Activated T-helper 1 cell treated with anti-CD3 and anti-CD28 coated beads, Interleukin-12 subunit alpha, Interleukin-12 subunit beta, Interleukin-2, Interleukin-4 antibody, amounts not matched to agents 30 ng/mL and 10 ng/mL and 1 ng/mL, durations not matched to agents 14 hours and 24 hours and 36 hours (primary cell): ENCODE measurements at places on chromosomes 12 and 14. TPM values are rescaled to one million over a fixed set of nuclear protein-coding genes. Genes with fewer than 3 reads are reported as not detected.
A peak's percentile ranks its signal among the peaks of the same experiment; 100 is the strongest.

DNA sequence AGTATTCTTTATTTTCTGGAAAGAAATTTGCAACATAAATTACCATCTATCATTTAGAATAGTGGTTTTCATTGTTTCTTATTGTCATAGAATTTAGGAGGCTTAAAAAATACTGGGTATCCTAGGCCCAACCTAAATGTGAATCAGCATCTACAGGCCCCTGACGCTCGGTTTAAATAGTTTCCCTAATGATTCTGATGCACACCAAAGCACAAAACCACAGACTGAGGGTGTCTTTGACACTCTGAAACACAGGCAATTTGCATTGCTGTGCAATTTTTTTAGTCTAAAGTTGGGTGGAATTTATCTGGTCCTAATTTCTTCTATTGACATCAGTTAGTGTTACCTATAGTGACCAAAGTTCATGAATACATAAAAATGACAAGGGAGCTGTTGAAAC, 87.6 kb upstream of the SSTR1 start:
- no peaks in the 10 kb centered on the region for H3K27me3 ChIP-seq
- H3K4me3 ChIP-seq: no peak overlapping the region
- H3K27ac ChIP-seq: no peak overlapping the region
- no peak for DNase-seq

GRCh38 chr12:109487181-109488050, 10.0 kb downstream of the UBE3B start:
- H3K27ac ChIP-seq: no peak overlapping the region
- no peaks in the 10 kb centered on the region for H3K27me3 ChIP-seq
- H3K36me3 ChIP-seq: peaks cover 31% of the 10 kb centered on the region
- H3K4me1 ChIP-seq: no peaks in the 10 kb centered on the region
- H3K4me3 ChIP-seq: no peak overlapping the region

GRCh38 chr12:52790427-52791270, 5.3 kb downstream of the KRT3 start:
- no peak overlapping the region for H3K27ac ChIP-seq
- H3K4me3 ChIP-seq: no peak overlapping the region
- DNase-seq: no peak
- H3K4me1 ChIP-seq: peaks cover 9% of the 10 kb centered on the region
- H3K27me3 ChIP-seq: peaks cover 24% of the 10 kb centered on the region

GRCh38 chr12:3012786-3013185, 53.6 kb downstream of the TEAD4 start:
- no peaks in the 10 kb centered on the region for H3K36me3 ChIP-seq
- H3K27me3 ChIP-seq: peaks cover 2% of the 10 kb centered on the region
- no peak overlapping the region for H3K4me3 ChIP-seq

- peak overlapping the region; percentile 37 for H3K27ac ChIP-seq
- peaks cover 30% of the 10 kb centered on the region for H3K4me1 ChIP-seq
- H3K4me3 ChIP-seq: no peak overlapping the region
Observed at GRCh38 chr14:68291820-68292219, 472.2 kb downstream of the RAD51B start.

SERPINA6 gene
- not detected in 2 replicates for total RNA-seq

ESPL1 gene
- total RNA-seq: 61.2 and 68.4 TPM in 2 replicates
